ENCODE measurements at places on chromosomes 3 and 15.

DNA sequence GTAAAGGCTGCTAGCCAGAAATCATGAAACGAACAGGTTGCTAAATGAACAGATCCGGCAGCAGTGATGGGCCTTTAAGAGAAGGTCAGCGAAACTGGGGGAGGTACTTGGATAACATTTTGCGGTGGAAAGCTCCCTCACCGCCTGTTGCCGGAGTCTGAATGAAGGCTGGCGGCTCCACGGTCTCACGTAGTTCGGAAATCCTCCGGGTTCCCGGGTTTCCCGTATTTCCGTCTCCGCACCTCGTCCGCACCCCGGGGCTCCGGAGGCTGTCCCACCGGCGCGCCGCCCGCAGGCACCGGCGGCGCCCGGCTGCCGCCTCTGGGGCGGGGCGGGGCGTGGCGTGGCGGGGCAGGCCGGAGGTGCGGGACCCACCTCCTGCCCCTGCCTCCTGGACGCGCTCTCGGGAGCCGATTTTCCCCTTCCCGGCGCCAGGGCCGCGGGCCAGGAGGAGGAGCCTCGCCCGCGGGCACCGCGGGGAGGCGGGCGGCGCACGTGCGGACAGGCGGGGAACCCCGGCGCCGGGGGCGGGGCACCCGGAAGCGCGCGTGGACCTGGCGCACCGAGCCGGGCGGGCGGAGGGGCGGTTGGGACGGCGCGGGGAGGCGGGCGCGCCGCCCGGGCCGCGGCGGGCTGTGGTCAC, at the start of gene ZDHHC23:
Gene ZDHHC23, plus strand, starts transcription at position 642 of the 643 bp plus-strand sequence. CDS start 790 bp downstream, outside the sequence.
- DNase-seq = peak; percentile 31

GRCh38 chr15:56978898-56979662, 60.6 kb downstream of the TCF12 start:
- no peak for DNase-seq

DNA sequence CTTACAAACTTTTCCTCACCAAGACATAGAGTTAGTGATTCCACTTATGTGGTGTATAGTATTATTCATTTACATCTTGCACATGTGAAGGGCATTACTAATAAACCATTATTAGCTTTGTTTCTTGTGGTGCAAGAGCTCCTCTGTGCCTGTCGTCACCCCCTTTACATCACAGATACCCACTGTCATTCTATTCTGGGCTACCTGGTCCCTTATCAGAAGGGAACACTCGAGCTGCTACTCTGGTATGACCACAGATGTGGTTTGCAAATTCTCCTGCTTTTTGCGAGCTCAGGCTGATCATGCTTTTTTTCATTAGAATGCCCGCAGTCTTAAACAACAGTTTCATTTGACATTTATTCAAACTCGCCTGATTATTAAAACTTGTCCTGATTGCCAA, 13.9 kb upstream of the SENP2 start:
- DNase-seq = no peak

DNA sequence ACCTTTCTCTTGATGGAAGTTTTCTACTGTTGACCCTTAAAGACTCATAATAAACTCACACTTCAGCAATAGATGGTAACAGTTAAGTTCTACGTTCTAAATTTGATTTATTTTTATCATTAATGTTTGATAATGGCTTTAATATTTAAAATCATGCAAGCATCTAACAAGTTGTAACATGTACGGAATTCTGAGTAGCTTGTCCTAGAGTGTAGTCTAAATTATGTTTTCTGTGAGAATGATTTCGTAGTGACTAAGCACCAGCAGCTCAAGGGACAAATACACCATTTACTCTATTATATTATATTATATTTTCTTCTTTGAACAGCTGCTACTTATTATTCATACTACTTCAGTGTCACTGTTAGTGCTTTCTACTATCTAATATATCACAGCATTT, 345.6 kb downstream of the NLGN1 start:
- no peak for DNase-seq

DNA sequence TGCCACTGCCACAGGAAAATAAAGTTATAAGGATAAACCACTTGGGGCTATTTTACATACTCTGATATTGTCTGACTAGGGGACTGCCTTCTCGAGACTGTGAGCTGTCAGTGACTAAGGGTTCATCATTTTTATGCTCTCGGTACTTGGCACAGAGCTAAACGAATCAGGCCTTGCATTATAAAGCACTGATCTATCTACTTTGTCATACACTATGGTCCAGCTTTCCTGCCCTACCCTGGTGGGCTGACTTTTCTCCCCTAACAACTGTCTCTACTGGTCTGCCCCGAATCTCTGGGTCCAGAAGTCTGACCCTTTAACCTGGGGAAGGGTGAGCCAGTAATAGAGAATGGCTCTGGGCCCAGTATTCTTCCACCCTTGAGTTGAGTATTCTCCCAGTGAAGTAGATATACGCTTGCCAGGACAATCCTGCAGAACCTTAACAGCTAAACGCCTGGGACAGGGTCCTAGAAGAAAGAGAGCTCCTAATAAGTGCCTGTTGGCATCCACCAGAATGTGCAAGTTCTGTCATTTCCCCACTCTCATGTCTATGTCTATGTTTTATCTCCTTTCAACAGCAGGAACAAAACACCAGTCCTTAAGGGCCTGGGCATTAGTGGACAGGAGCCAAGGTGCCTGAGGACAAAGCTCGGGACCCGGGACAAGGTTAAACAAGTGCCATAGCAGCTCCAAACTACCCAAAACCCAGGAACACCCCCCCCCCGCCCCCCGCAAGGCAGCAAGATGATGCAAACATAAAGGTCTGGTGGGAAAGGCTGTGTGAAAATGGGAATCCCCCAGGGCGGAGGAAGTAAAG, 1.2 kb downstream of the LARP6 start:
- no peak for DNase-seq

GRCh38 chr3:192514081-192514753, 213.1 kb downstream of the FGF12 start:
- no peak for DNase-seq

DNA sequence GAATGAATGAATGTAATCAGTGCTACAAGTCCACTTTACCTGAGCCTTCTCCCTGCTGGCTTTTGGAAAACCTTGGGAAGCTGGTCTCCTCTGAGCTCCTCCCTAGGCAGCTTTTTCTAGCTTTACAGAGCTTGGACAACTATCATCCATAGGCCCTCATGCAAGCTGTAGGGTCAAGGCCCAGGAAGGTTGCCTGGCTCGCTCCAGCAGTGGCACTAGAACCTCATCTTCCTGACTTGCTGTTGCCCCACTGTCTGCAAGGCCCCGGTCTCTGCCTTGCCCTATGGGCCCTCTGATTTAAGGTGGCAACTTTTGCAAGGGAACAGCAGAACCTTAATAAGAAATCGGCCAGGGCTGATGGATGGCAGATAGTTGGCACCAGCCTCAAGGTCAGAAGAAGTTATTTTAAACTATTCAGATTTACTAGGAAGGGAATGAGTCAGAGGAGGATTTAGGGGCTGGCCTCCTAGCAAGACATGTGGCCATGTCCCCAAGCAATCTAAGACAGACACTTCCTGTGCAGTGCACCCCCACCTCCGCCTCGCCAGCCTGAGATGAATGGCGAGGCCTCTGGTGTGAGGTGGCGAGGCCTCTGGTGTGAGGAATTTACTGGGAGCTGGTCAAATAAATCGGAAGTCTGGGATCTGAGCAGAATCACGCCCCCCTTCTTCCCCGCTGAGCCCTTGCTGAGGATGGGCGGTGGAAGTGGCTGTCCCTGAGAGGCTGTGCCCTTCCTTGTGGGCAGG, 180.8 kb downstream of the MEGF11 start:
- no peak for DNase-seq

DNA sequence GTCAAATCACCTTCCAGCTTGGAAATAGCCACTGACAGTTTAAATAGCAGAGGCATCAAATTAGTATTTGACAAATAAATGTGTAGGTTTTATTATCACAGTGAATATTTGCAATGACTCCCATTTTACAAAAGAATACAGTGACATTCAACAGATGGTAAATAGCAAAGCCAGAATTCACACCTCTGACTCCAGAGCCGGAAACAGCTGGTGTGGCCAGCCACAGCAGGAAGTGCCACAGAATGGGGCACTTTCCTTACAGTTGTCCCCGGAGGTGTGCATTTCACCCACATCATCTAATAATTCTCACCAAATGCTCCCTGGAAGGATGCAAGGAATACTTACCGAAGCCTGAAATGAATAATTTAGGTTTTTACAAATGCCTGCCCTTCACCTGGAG, 295.7 kb upstream of the WNT5A start:
- no peak for DNase-seq

DNA sequence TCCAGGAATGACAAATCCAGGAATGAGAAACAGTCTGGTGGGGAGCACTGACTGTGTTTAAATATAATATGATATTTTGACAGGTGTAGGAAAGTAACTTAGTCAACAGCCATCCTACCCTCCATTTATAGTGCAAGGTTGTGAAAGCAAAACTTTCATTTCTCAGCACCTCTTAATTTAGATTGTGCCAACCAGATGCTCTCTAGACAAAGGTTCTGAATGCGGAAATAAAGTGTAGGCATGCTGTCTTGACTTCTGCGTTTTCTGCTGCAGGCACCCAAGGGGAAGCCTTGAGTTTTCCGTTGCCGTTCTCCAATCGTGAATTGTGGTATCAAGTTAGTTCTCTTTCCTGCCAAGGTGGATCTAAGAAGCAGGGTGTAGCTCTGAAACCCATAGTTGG, 261.9 kb upstream of the SUCLG2 start:
- no peak for DNase-seq

- DNase-seq = no peak
Observed at GRCh38 chr3:126848991-126849390, 133.9 kb upstream of the PLXNA1 start.

DNA sequence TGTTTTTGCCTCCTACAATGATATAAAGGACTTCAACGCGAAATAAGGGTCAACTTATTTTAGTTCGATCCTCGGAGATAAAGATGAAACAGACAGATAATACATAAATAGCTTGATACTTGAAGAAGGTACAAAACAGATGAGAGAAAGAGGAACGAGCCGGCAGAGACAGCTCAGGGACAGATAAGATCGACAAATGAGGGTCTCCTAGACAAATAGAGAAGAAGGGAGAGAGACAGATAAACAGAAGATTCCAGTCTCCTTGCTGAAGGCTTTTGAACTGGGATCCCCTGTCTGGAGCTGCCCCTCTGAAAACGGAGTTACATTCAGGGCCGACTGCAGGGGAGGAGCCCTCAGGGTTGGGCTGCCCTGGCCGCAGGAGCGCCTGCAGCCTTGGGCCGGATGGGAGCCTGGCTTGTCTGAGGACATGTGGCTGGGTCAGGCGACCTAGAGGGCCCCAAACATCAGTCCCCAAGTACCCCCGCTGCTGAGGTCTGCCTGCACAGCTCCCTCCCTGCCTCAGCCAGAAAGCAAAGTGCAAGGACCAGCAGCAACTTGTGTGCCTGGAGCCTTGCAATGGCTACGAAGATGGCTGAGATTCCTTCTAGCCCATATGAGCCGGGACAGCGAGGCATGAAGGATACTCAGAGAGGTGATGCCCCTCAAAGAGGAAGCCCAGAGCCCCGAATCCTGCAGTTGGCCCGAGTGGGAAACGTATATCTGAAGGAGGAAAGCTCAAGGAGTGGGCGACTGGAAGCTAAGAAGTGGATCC, 926 bp upstream of the SKOR1 start:
- no peak for DNase-seq

DNA sequence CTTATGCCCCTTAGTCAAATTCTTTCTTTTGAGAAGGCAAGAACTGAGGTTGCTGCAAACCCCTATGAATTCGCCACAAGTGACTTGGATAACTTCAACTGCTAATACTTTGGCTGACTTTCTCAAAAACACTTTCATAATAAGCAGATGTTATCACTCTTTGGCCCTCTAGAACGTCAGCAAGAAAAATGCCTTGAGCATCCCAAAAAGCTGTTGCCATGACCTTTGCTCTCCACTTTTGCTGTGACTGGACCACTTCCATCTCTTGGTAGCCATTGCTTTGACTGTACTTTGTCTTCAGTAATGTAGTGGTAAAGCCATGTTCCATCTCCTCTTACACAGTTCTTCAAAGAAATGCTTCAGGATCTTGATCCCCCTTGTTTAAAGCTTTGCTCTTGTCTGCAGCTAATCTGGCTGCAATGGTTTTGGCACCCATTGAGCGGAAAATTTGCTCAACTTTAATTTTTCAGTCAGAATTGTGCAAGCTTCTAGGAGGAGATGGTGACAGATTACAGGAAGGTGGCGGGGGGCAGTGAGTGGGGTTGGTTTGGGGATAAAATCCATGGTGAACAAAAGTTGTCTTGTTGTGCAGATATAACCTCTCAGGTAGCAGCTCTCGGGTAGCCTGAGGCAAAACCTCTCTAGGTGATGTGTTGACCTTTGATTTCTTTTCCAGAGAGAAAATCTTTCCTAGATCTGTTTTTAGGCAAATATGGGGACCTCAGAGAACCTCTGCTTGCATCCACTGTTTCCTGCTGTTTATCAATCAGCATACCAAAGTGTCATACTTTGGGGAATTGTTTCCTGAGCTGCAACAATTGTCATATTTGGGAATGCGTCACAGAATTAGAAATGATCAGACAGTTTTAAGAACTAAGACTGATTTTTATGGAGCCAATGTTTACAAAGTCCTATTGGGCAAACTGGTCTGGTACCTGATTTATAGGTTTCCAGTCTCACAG, 83.6 kb downstream of the CCR1 start:
- DNase-seq = no peak

- no peak for DNase-seq
Observed at GRCh38 chr15:79474252-79474651, 42.1 kb downstream of the MINAR1 start.

DNA sequence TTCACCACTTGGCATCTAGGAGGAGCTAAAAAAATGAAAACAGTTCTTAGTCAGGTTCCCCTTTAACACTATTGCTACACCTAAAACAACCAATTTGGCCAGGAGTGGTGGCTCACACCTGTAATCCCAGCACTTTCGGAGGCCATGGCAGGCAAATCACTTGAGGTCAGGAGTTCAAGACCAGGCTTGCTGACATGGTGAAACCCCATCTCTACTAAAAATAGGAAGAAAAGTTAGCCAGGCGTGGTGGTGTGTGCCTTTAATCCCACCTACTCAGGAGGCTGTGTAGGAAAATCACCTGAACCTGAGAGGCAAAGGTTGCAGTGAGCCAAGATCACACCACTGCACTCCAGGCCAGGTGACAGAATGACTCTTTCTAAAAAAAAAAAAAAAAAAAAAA, 124.1 kb downstream of the DGKG start:
- DNase-seq = no peak

DNA sequence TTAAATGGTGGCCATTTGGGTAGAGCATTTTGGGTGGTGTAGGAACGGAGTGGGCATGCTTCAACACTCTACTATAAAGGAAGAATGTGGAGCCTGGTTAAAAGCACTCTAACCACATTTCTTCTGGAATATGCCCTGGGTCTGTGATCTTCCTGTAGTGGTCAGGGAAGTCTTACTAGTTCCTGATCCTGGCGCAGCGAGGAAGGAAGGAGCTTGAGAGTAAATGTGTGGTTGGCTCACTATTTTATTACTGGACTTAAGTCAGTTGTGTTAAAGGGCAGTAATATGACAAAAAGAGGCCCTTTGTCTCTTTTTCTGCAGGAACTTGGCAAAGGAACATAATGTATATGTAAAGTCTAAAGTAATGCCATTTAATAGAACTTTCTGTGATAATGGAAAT, 197.6 kb upstream of the ZPLD1 start:
- no peak for DNase-seq

GRCh38 chr3:23202203-23202920, 765 bp upstream of the UBE2E2 start:
- peak; percentile 34 for DNase-seq

Data from omental fat pad (tissue), 4 donors.